ENCODE measurements at places on chromosomes 7 and 10.

GRCh38 chr7:33649476-33650441 lies 255.6 kb upstream of the BMPER start:
- DNase-seq = no peak

DNA sequence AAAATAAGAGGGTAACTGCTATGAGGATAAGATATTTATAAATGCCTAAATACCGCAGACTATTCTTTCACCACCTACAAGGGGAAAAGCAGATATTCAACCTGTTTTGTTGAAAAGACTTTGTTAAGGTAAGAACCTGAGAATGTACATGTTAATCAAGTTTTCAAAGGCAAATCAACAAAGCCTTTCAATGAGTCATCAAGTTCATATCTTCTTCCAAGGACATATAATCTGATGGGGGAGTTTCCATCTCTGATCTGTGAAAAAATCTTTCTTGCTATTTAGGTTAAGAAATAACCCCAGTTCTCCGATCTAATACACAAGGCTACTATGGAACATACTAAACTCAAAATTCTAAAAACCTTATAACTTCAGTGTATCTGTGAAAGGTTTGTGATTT lies 40.0 kb upstream of the ANLN start:
- DNase-seq = no peak

DNA sequence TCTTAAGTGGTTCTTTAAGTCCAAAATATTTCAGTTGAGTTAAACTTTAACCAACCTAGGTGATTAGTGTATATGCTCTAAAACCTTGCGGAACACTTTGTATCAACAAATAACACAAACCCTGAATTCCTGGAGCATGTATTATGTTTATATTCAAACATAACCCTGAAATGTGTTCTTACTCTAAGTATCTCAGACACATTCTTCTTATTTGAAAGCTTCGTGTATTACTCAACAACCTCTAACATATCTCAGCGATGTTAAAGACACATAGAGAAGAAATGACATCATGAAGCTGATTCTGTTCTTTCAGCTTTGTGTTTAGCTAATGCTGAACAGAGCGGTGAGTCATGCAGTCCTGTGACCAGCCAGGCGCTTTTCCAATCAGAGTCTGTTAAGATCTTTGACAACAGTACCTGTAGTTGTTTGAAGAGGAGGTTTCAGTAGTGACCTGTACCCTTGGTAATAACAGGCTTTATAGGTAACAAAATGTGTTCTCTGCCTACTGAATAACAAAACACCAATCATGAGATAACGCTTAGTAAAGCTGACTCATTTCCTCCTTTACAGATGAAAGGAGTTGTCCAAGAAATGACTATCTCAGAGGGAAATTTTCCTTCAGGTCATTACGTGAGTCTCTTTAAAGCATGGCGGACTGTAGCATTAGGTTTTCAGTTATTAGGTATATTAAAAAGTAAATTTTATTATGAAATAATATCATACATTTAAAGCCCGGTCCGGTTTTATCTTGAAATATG lies 67.3 kb upstream of the KLF6 start:
- DNase-seq = no peak

DNA sequence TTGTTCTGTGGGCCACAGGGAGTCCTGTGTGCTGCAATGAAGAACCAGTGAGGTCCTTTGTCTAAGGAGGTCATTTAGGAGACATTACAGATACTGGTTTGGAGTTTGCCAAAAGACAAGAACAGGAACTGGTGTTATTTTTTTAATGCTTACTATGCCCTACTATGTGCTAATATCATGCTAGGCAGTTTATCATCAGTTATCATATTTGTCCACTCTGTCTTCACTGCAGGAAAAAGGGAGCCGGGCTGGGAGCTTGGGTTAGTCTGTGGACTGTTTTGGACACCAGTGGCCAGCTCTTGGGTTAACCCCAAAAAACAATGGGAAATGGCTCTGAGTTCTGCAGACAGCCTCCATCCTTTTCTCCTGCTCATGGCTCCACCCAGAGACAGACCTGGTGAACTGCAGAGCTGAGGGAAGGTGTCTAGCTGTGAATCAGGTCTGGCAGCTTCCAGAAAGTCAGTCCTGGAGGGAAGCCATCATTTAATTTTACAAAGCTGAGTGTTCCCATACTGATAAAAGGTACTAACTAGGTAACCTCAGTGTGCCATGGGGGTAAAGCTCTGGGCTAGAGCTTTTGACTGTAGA lies 101.2 kb upstream of the ZNF746 start:
- DNase-seq = no peak
